ENCODE measurements at places on chromosomes 4 and X.

DNA sequence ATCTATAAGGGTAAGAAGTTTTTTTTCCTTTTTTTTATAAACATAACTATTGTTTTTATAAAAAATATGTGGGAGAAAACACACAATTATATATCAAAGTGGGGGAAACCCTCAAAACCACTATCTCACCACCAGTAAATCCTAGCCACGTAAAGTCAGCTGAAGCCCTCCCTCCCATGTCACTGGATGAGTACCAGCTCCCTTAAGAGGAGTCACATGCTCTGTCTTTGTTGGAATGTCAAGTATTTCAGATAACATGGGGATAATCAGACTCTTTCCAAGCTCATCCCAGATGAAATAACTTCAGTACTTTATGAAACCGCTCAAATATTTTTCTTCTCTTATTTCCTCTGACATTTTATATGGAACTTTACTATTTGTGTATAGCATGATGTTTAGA lies 2.4 kb downstream of the MYOZ2 start:
- no peak for DNase-seq

DNA sequence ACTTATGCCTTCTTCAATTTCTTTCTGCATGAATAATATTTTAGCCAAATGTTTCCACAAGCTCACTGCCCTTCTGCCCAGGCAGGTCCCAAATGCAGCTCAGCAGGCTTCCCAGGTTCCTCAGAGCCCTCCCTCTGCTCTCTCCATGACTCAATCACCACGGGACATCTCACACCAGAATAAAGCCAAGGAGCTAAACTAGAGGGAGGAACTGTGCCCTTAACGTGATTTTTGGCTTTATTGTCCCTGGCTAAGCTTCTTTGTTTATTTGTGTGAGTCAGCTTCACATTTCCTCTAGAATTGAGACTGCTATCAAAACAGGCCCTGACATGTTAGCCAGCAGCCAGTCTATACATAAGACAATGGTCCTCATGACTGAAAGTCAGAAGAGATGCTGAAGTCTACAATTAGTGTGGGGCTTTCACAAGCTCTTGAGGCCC lies 186.4 kb upstream of the GALNT7 start:
- no peak for DNase-seq

- DNase-seq: no peak
These were observed 40.8 kb downstream of the SLC34A2 start for GRCh38 chr4:25696409-25696808.

GRCh38 chr4:119841361-119841760 lies 212.8 kb upstream of the PDE5A start:
- DNase-seq: no peak

- peak; percentile 77 for DNase-seq
These were observed 59.9 kb downstream of the GSPT2 start for GRCh38 chrX:51802917-51803688.

GRCh38 chr4:98937986-98938720 lies 9.2 kb upstream of the EIF4E start:
- no peak for DNase-seq

DNA sequence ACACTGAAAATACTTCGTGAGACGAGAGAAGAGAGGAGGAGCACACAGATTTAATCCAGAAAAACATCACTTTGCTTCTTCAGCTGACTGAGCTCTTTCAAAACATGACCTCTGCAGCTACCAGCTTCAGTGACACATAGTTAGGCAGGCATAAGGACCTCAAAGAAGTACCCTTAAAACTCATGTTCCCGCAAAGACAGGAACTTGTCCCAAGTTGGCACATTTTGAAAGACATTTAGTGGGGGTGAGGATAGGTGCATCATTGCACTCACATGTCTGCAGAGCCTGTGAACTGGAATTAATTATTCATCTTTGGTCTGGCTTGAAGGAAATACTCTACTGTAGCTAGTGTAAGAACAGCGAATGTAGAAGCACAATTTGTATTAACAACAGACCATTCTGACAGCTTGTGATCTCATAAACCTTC lies 221.8 kb downstream of the MGST2 start:
- DNase-seq: no peak

Data from CD4-positive, alpha-beta T cell treated with Interleukin-10 for 1 hour (primary cell).